Foreskin melanocyte (primary cell): ENCODE measurements at places on chromosomes 16 and 17.

DNA sequence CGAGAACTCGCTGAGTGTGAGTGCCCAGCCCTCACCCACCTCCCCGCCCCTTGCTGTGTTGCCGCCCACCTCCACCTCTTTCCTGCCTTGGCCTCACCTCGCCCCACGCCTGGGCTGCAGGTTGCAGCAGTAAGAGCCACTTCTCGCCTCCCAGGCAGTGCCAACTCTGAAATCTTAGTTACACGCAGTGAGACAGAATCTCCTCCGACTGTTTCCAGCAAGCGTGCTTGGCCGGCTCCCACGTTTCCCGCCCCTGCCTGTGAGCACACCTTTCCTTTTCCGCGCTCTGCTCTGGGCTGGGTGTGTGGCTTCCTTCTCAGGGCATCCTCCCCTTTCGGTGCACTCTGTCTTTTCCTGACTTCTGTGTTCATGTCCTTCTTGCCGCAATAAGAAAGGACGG lies 5.7 kb downstream of the ENGASE start:
- DNase-seq: no peak

GRCh38 chr16:78553268-78554039 lies 454.0 kb downstream of the WWOX start:
- no peak for DNase-seq

- DNase-seq: no peak
These were observed 654.3 kb upstream of the KIF2B start for GRCh38 chr17:53168413-53168812.

DNA sequence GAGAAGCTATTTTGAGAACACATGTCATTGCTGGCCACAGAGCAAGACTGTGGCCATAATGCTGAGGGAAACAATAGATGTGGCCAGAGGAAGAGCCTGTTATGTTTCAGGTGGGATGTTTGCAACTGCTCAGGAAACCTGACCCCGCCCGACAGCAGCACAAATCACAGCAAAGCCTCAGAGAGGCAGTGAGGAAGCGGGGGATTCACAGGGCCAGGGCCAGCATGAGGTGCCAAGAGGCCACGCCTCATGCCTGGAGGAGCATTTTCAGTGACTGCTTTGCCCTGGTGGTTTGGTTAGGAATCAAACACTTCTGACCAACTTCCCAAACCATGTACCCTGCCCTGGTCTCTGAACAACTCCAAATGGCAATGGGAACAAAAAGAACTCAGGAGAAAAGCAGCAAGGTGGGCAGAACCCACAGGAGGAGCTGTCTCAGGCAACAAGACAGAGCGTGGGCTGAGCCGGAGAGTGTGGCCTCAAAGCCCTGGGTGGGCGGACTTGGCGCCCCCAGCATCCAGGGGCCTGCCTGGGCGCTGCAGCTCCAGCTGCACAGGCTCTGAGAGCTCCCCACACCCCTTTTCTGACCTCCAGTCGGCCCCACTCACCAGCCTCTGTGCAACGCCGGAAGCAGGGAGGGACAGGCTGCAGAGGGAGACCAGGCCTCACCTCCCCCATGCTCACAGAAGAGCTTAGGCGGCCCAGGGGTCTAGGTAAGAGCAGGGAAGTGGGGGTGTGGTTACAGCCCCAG lies 20.6 kb downstream of the HIC1 start:
- DNase-seq: no peak

GRCh38 chr16:87584271-87584670 lies 18.0 kb upstream of the JPH3 start:
- DNase-seq: no peak

- no peak for DNase-seq
These were observed 35.8 kb upstream of the C1QL1 start for GRCh38 chr17:45003877-45004276.

DNA sequence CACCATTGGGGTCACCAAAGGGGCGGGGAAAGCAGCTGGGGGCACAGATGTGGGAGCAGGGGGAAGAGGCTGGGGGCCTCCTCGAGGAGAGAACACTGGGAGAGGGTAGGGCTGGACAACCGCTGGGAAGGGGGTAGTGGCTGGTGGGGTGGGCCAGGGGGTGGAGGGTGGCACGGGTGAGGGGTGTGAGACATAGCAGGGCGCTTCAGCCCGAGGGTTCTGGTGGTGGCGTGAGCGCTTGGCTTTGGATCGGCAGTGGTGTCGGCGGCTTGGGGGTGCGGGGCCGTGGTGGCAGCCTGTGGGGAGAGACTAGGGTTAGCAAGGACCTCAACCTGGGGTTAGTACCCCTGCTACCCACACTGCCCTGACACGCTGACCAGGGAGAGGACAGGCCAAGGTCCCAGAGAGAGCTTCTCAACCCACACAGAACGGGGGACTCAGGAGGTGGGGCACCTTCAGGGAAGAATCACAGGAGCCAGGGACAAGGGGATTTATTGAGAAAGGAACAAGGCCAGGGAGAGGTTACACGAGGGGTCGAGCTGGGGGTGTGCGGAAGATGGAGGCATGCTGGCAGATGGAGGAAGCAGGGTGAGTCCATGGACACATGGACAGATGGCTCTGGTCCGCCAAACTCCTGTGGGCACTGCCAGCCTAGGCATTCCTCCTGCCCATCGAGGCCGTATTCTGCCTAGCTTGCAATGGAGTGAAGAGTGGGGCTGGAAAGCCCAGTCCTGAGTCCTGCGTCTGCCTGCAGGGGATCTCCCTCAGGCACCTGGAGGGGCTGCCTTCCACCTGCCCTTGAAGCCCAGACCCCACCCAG lies 8.4 kb downstream of the PER1 start:
- no peak for DNase-seq

GRCh38 chr17:69064476-69064875 lies 3.7 kb upstream of the ABCA9 start:
- no peak for DNase-seq

DNA sequence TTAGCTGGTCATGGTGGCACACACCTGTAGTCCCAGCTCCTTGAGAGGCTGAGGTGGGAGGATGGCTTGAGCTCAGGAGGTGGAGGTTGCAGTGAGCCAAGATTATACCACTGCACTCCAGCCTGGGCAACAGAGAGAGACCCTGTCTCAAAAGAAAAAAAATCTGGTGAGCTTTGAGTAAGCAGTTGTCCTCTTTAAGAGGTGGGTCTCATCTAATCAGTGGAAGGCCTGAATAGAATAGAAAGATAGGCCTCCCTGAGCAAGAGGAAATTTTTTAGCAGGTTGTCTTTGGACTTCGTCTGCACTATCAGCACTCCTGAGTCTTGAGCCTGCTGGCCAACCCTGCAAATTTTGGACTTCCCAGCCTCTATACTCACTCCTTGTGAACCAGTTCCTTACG lies 266.0 kb upstream of the ZFHX3 start:
- DNase-seq: no peak
